ENCODE measurements at places on chromosomes 12 and 14.

- DNase-seq: peak; percentile 19
Measured at GRCh38 chr14:93962701-93963601, 13.4 kb downstream of the ASB2 start.

GRCh38 chr12:123237646-123238329 lies 4.6 kb downstream of the MTRFR start:
- peak; percentile 66 for DNase-seq

DNA sequence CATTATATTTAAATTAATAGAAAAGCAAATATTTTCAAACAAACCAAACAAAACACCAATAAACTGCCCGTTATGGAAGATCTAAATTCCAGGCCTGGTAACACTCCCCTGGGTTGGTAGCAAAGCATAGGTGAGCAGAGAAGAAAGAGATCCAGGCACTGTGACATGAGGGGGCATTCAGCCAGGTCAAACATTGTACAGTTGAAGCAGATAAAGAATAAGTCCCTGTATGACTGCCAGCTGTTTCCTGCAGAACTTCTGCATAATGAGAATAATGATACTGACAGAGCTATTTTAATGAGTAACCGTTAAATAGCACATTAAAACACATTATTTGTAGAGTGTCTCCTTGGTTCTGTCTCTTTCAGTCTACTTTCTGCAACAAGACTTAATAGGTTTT lies 35.4 kb downstream of the SLC38A1 start:
- DNase-seq: no peak

GRCh38 chr12:127249428-127249827 lies 1017.5 kb upstream of the TMEM132C start:
- no peak for DNase-seq

DNA sequence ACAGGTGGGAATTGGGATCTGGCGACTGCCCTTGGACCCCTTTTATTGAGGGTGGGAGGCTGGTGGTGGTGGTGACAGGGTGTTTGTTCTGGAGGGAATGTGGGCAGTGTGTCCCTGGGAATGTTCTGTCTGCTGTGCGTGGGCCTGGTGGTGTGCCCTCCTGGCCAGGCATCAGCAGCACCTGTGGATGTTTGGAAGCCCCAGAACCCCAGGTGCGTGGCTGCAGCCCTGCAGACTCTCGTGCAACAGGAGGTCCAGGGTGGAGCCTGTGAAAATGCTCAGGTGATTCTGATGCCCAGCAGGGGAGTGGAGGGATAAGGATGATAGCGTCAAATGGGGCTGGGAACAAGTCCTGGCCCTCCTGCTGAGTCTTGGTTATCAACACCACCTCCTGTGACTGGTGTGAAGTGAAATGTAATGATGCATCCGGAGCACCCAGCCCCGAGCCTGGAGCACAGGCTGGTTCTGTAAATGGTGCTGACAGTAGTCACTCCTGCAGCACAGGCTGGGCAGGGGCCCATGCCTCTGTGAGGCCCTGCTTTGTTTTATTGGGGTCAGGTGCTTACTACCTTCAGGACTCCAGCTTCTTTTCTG lies 176.6 kb downstream of the TSPAN9 start:
- no peak for DNase-seq

- DNase-seq: no peak
Measured at GRCh38 chr14:22888662-22889061, 5.6 kb downstream of the REM2 start.

- no peak for DNase-seq
Measured at GRCh38 chr12:40314927-40315326, 90.1 kb downstream of the LRRK2 start.

DNA sequence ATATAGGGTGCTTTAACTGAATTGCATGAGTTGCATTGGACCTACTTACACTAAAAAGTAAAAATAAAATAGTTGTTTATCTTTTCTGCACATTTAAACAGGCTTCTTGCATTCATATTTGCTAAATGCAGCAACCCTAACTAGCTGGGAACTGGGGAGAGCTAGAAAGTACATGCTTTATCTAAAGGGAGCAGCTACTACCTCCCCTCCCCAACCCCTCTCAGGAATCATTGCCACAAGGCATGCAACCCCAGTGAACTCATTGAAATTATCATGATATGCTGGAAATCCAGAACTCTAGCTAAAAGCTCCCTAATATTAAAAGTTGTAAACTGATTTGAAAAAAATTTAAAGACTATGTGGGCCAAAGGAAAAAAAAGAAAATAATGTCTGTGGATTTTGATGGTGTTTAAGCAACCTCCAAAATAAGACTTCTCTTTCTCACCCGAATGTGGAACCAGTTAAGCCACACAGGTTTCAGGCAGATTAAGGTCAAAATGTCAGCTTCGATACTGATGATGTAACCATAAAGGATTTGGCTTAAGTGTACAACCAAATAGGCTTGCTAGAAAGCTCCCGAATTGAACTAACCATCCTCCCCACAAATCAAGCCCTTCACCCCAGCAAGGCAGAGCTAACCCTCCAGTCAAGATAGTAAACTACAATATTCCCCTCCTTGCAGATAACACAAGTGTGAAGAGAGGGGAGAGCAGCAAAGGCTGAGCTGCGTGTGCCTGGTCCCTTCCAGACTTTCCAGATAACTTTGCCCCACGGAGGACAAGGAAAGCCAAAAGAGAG lies 13.8 kb upstream of the POC1B start:
- no peak for DNase-seq

DNA sequence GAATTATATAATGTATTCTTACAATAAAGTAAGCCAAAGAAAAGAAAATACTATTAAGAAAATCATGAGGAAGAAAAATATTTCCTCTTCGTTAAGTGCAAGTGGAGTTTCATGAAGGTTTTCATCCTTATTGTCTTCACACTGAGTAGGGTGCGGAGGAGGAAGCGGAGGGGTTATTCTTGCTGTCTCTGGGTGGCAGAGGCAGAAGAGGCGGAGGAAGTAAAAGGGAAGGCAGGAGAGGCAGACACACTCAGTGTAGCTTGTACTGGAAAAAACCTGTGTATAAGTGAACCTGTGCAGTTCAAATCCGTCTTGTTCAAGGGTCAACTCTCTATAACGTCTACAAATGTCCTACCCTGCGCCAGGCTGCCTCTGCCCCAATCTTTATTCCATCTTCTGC lies 22.0 kb upstream of the BCL2L14 start:
- no peak for DNase-seq

- DNase-seq: no peak
Measured at GRCh38 chr14:67187826-67188225, 1.4 kb upstream of the GARIN2 start.

GRCh38 chr14:77844802-77845201 lies 44.9 kb downstream of the ADCK1 start:
- DNase-seq: no peak

DNA sequence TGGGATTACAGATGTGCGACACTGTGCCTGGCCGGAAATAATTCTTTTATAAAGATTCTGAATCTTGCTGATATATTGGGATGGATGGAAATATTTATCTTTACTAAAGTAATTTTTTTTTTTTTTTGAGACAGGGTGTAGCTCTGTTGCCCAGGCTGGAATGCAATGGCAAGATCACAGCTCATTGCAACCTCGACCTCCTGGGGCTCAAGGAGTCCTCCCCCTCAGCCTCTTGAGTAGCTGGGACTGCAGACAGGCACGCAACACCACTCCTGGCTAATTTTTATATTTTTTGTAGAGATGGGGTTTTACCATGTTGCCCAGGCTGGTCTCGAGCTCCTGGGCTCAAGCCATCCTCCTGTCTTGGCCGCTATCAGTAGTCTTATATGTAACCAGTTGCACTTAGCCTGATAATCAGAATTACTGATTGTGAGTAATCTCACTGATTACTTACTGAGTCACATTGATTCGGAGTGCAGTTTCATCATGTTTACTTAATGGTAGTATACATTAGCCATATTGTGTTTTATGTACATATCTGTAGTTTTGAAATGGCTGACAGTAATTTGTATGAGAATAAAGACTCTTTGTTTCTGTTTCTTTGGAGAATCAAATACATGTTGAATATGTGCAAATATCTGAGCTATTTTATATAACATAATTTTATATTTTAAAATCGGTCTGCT lies 50.4 kb upstream of the LRTM2 start:
- no peak for DNase-seq

DNA sequence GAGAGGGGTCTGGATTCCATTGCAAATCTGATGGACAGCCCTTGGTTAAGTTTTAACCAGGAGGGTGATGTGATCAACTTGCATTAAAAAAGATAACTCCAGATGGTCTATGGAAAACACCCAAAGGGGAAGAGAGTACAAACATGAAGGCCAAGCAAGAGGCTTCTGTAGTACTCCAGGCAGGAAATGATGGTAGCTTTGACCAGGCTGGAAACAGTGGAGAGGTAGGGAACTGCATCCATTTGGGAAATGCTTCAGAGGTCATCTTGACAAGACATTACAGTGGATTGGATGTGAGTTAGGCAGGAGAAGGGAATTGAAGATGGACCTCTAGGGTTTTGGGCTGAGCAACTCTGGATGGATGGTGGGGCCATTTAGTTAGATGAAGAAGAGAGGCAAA lies 391.1 kb downstream of the IPO8 start:
- DNase-seq: no peak

GRCh38 chr14:90295870-90296516 lies 35.7 kb downstream of the NRDE2 start:
- no peak for DNase-seq

DNA sequence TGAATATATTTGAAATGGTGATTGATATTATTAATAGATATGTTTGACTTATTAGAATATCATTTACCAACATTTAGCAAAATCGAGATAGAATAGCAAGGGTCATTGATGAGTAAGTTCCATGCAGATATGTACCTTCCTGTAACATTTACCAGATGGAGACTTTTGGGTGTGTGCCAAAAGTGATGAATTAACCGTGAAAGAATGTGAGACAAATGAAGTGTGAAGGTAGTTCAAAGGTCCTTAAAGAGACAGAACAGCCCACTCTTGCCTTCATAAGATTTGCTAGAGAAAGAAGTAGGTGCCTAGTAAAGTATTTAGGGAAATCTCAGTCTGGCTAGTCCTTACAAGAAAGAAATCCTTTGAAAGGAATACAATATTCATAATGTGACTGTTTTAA lies 45.5 kb downstream of the FGD4 start:
- no peak for DNase-seq

DNA sequence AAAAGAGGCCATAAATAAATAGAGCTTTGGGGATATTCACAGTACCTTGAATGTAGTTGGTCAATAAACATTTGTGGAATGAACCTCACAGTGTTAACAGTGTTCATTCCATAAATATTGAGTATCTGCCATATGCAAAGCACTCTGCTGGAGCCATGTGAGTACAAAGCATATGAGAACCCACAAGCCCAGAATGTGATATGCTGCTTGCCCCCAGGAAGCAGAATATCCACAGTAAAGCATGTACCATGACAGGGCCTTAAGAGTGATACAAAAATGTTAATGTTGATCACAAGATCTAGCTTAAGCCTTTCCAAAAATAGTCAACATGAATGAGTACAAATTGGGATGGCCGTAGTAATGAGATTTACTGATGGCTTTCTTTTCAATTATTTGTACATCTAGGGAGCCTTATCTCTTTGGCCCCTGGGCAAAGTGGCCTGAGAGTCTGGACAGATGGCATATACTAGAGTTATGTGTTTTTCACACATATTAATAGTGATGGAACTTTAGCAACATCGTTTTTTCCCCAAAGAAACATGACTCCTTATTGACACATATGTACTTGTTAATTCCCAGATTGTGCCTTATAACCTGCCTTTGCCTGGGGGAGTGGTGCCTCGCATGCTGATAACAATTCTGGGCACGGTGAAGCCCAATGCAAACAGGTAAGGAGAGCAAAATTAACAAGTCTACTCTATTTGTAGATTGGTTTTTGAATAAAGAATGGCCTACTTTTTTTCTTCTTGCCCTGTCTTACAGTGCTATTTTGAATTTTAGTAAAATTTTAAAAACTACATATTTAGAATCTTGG lies 10.9 kb downstream of the LGALS3 start:
- DNase-seq: no peak

- no peak for DNase-seq
Measured at GRCh38 chr12:106342397-106343213, 14.9 kb upstream of the POLR3B start.

DNA sequence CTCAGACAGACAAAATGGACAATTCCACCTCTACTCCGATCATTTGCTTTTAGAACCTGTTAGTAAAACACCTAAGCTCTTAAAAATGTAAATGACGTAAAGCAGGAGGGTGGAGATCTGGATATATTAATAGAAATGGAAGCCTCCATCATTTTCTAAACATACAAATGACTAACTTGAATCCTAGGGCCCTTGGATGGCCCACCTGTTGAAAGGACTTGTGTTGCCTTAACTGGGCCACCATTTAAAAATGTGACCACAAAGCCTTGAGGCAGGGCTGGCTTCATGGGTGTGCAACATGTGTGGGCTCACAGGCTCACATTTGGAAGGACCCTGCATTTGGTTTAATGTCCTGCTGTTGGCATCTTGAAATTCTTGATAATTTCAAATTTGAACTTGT lies 131.5 kb upstream of the PRMT8 start:
- DNase-seq: no peak

DNA sequence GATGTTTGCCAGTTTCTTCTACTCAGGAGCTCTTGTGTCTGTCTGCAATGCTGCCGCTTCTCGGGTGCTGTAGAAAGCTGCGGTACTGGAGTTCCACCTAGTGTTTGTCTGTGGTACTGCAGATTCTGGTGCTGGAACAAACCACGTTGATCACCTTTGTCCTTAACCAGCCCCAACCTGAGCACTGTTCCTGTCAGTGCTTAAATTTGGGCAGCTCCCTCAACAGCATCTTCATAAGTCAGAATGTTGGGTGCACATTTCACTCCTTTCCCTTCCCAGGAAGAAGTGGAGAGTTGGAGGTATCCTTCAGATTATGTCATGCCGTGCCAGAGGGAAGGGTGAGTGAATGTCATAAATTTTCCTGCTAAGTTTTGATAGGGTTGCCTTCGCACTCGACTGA lies 48.7 kb upstream of the LALBA start:
- peak; percentile 40 for DNase-seq

- no peak for DNase-seq
Measured at GRCh38 chr12:75705749-75706711, 194.6 kb upstream of the KRR1 start.

GRCh38 chr12:104746467-104747088 lies 211.5 kb downstream of the SLC41A2 start:
- DNase-seq: no peak

DNA sequence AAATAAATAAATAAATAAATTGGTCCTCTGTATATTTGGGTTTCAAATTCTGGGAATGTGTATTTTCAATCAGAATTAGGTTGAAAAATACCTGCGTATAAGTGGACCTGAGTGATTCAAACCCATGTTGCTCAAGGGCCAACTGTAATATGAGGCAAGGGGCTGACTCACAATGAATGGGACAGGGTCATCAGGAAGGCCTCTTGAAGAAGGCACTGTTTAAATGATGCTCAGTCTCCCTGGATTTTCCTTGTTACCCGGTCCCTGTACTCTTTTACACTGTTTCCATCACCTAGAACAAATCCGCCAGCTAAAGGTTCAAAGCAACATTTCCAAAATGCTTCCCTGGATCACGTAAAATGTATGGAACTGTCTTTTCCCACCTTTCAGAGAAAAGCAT lies 3.8 kb downstream of the PSMB5 start:
- DNase-seq: no peak
